Karpas-422 (cell line): ENCODE measurements at places on chromosomes 12 and 14. TPM values are rescaled to one million over a fixed set of nuclear protein-coding genes. Genes with fewer than 3 reads are reported as not detected.

The ACVRL1 gene
- total RNA-seq, result not detected in 2 replicates

The GALNT4 gene
- 7.1 and 7.3 TPM in 2 replicates for total RNA-seq

The TSPAN8 gene
- total RNA-seq, result not detected in 2 replicates

The KRT77 gene
- total RNA-seq, result not detected in 2 replicates

The PLEKHG7 gene
- total RNA-seq, result not detected in 2 replicates

The GUCY2C gene
- total RNA-seq, result 0.07 and 0.48 TPM in 2 replicates

The OS9 gene
- 72.6 and 120 TPM in 2 replicates for total RNA-seq

DNA sequence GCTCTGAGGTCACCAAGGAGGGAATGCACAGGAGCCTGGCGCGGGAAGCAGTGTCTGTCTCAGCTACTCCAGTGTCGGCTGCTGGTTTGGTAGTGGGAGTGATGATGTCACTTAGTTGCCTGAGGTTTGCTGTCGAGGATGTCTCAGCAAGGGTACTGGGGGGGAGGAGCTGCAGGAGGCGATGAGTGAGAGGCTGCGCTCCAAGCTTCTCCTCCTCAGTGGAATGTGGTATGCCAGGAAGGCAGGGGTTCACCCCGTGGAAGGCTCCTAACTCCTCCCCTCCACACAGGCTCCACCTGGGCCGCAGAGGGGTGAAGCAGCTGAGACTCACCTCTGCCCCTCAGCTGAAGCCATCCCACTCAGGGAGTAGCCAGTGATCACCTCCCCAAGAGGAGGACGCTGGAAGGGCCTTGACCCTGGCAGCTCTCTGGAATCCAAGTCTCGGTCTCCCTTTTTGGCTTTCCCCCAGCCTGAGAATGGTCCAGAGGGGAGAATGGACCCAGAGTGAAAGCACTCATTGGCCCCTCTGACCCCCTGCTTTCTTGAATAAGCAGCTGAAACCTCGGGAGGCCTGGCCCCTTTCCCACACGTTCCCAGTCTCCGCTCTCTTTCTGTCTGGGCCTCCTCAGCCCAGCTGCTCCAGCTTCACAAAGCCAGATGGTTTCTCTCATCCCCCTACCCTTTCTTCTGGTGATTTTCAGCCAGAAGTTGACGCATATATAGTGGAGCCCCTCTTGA is 178.9 kb upstream of the FKBP4 start:
- no peak overlapping the region for H3K27ac ChIP-seq
- H3K36me3 ChIP-seq, result no peaks in the 10 kb centered on the region
- H3K4me1 ChIP-seq, result no peaks in the 10 kb centered on the region
- DNase-seq, result no peak

DNA sequence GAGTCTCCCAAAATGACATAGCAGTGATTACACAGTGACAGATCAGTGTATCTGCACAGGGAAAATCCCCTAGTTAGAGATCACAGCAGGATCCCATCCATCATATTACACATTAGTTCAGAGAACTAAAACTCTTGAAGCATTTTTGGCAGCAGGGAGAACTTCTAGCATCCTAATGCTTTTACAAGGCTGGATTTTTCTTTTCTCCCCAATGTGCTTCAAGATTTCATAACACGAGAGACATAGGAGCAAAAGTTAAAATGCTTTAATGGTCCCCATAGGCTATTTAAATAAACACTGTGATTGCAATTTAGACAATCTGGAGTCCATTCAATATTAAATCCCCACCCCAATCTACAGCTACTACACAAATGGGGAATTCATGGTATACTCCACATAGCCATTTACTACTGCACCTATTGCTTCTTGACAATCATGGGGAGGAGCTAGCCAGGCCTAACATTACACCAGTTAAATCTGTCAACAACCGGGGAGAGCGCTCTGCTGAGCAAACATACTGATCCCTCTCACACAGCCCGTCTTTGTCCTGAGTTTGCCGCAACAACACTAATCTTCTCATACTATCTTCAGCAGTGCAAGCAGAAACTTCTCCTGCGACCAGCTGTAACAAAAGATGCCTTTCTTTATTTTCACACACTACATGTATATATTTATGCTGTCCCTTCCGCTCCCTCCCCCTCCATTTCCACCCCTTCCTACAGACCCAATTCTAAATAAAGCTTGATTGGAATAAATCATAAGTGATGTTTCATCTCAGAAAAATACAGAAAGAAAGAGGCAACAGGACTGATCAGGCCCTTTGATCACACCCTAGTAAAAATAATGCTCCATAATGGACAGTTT is 120.3 kb upstream of the SOX5 start:
- H3K4me1 ChIP-seq, result no peaks in the 10 kb centered on the region
- no peaks in the 10 kb centered on the region for H3K36me3 ChIP-seq
- DNase-seq, result no peak
- H3K4me3 ChIP-seq, result no peak overlapping the region
- H3K27me3 ChIP-seq, result no peaks in the 10 kb centered on the region

DNA sequence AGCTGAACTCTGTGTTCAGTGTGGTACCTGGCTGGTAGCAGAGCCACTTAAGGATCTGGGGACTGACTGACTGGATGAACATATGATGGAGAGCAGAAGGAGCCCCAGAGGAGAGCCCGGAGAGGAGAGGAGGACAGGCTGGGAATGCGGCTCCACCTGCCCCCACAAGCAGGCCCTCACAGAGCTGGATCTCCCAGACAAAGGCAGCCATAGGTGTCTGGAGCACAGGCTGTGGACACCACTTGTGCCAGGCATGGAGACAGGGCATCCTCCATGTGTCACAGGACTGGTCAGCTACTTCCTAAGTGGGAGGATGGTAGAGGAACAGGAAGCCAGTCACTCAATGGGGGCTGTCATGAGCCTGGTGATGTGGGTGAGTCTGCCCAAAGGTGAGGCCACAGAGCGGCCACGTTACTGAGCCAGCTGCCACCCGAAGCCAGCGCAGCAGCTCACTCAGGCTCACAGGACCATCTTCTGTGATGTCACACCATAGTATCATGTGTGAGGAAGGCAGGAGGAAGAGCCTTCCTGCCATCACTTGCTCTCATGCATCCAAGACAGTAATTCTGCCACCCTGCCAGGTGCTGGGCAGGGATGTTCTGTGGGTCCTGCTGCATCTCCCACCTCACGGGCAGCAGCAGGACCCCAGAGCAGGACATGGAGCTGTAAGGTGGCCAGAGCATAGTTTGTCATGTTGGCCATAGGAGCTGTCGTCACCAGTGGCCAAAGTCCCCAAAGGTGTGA is 72.1 kb downstream of the PRIMA1 start:
- no peak overlapping the region for H3K27ac ChIP-seq
- DNase-seq, result no peak
- no peaks in the 10 kb centered on the region for H3K27me3 ChIP-seq
- H3K36me3 ChIP-seq, result no peaks in the 10 kb centered on the region
- H3K4me1 ChIP-seq, result peaks cover 17% of the 10 kb centered on the region

DNA sequence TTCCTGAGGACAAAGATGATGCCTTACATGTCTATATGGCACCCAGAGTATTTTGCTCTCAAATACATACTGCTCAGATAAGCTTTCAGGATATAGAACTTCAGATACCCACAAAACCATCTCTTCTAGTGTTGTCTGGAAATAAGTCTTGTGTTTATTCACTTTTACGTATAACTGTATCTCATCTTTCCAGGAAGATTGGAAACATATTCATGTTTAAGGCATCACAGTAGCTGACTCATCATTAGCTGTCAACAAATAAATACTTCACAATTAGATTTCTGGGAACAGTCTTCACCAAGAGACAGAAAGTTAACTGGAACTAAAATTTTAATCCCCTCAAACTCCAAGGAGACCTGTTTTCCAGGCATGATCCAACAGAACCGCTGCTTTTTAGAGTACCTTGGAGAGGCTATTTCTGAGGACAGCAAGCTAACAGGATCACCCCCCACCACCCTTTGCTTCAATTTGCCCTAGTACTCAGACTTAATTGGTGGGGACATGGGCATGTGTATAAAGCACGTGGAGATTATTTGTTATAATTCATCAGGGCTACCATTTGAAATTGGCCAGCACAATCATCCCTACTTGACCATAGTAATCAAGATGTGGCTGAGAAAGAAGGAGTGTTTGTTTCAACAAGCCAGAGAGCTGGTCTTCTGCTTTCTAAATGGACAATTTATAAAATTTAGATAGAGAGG is 129.3 kb upstream of the HIF1A start:
- H3K27me3 ChIP-seq, result no peaks in the 10 kb centered on the region; the same call in 1 of the 2 replicates
- DNase-seq, result no peak
- peaks cover 22% of the 10 kb centered on the region for H3K4me1 ChIP-seq
- H3K36me3 ChIP-seq, result no peaks in the 10 kb centered on the region

- peak; percentile 92 for DNase-seq
- peak overlapping the region; percentile 62 for H3K4me3 ChIP-seq
- peaks cover 38% of the 10 kb centered on the region for H3K4me1 ChIP-seq
- peak overlapping the region; percentile 96 for H3K27ac ChIP-seq
- no peaks in the 10 kb centered on the region for H3K36me3 ChIP-seq
Observed at GRCh38 chr12:94769047-94769420, 118.7 kb upstream of the TMCC3 start.

- H3K27ac ChIP-seq, result no peak overlapping the region
- no peaks in the 10 kb centered on the region for H3K4me1 ChIP-seq
- H3K36me3 ChIP-seq, result no peaks in the 10 kb centered on the region
Observed at GRCh38 chr14:70061108-70061507, 127.6 kb downstream of the SLC8A3 start.

- no peak overlapping the region for H3K4me3 ChIP-seq
- DNase-seq, result peak; percentile 82
- no peaks in the 10 kb centered on the region for H3K36me3 ChIP-seq
- H3K27me3 ChIP-seq, result no peaks in the 10 kb centered on the region
- H3K27ac ChIP-seq, result no peak overlapping the region
Observed at GRCh38 chr12:113462117-113462774, 9.4 kb downstream of the LHX5 start.

GRCh38 chr12:83128540-83128939 is 441.8 kb downstream of the TMTC2 start:
- H3K4me3 ChIP-seq, result no peak overlapping the region
- no peak overlapping the region for H3K27ac ChIP-seq
- no peaks in the 10 kb centered on the region for H3K27me3 ChIP-seq
- no peak for DNase-seq
- no peaks in the 10 kb centered on the region for H3K4me1 ChIP-seq

- DNase-seq, result no peak
- no peaks in the 10 kb centered on the region for H3K36me3 ChIP-seq
- no peak overlapping the region for H3K27ac ChIP-seq
- H3K4me3 ChIP-seq, result peak overlapping the region; percentile 91
- peaks cover 19% of the 10 kb centered on the region for H3K4me1 ChIP-seq
- no peaks in the 10 kb centered on the region for H3K27me3 ChIP-seq
Observed at GRCh38 chr12:93676408-93677194, 574 bp upstream of the CRADD start.

GRCh38 chr12:126558810-126559209 is 1493.6 kb downstream of the AACS start:
- no peak overlapping the region for H3K4me3 ChIP-seq
- DNase-seq, result no peak
- H3K27me3 ChIP-seq, result no peaks in the 10 kb centered on the region

- H3K4me3 ChIP-seq, result no peak overlapping the region
- H3K36me3 ChIP-seq, result peaks cover 9% of the 10 kb centered on the region; the same call in 1 of the 2 replicates
- DNase-seq, result no peak
- H3K4me1 ChIP-seq, result peaks cover 97% of the 10 kb centered on the region
- peak overlapping the region; percentile 98 for H3K27ac ChIP-seq
Observed at GRCh38 chr14:95307402-95308041, 12.2 kb downstream of the CLMN start.

DNA sequence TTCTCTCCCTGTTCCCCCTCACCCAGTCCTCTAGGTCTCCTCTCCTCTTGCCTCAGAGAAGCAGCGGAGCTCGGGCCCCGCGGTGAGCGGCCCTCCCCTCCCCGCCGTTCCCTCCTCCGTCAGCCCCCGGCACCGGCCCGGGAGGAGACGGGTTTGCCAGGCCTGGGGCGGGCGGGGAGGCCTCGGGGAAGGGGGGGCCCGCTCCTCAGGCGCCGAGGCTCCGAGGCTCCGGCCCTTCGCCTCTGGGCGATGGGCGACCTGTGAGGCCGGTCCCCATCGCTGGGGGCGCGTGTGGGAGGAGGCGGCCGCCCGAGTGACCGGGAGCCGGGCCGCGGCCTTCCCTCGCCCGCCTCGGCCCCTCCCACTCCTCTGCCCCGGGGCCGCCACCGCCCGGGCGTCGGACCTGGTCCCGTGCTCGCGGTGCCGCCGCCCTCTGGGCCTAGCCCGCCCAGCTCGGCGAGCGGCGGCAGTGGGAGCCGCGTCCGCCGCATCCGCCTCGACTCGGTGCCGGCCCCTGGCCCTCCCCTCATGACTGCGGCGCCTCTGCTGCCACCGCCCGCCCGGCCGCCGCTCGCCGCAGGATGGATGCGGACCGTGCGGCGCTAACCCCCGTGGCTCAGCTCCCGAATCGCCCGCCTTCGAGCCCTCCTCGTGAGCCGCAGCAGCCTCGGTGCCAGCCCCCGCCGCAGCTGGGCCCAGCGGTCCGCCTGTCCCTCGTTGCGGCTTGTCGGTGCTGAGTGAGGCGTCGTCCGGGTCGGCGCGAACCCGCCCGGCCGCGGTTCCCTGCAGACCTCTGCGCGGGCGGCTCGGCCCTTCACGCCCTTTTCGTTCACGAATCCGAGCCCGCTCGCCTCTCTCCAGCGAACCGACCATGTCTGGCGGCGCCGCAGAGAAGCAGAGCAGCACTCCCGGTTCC is 574 bp downstream of the WNK1 start:
- peak; percentile 72 for DNase-seq
- peaks cover 20% of the 10 kb centered on the region for H3K36me3 ChIP-seq
- H3K4me3 ChIP-seq, result peak overlapping the region; percentile 99
- no peaks in the 10 kb centered on the region for H3K27me3 ChIP-seq
- peaks cover 46% of the 10 kb centered on the region for H3K4me1 ChIP-seq

- H3K27me3 ChIP-seq, result no peaks in the 10 kb centered on the region
- no peak overlapping the region for H3K4me3 ChIP-seq
- no peak overlapping the region for H3K27ac ChIP-seq
- no peak for DNase-seq
- no peaks in the 10 kb centered on the region for H3K36me3 ChIP-seq
Observed at GRCh38 chr12:25866586-25867378, 91.7 kb upstream of the RASSF8 start.

- no peaks in the 10 kb centered on the region for H3K27me3 ChIP-seq
- DNase-seq, result no peak
- H3K36me3 ChIP-seq, result peaks cover 72% of the 10 kb centered on the region
- peaks cover 3% of the 10 kb centered on the region; the same call in 1 of the 2 replicates for H3K4me1 ChIP-seq
- no peak overlapping the region for H3K4me3 ChIP-seq
- H3K27ac ChIP-seq, result 0 out of 2 replicates have a peak overlapping the region, but pooled peaks have one; percentile 2
Observed at GRCh38 chr14:64444984-64445845, 20.1 kb upstream of the AKAP5 start.

- no peak for DNase-seq
- H3K27ac ChIP-seq, result no peak overlapping the region
- no peaks in the 10 kb centered on the region for H3K27me3 ChIP-seq
- H3K36me3 ChIP-seq, result no peaks in the 10 kb centered on the region
- no peak overlapping the region for H3K4me3 ChIP-seq
Observed at GRCh38 chr12:20000229-20000849, 368.0 kb upstream of the PDE3A start.

DNA sequence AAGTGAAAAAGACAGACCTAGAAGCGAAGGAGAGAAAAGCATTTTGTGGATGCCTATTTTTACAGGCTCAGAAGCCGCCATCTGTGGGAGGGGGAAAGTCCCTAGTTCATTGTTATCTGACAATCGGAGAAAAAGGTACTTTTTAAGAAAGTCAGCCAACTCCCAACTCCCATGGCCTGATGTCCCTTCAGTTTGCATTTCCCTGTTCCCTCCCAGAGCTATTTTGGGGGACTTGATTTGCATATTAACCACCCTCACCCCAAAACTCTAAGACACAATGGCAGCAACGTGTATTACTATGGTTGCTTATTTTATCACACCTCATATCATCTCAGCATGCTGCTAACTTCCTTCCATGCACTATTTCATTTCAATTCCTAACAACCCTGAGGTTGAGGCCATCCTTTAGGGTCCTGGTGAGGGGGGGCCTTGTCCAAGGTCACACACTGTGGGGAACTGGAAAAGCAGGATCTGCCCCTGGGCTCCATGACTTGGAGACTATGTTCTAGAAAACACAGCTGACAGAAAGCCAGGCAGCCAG is 18.7 kb downstream of the HVCN1 start:
- peak overlapping the region; percentile 23; the same call in 1 of the 2 replicates for H3K27ac ChIP-seq
- H3K27me3 ChIP-seq, result no peaks in the 10 kb centered on the region
- H3K4me3 ChIP-seq, result peak overlapping the region; percentile 42
- peak; percentile 59 for DNase-seq
- H3K36me3 ChIP-seq, result no peaks in the 10 kb centered on the region
